H1 (cell line): ENCODE measurements at places on chromosomes 5 and 9.

- H3K27me3 ChIP-seq, result no peaks in the 10 kb centered on the region
- no peaks in the 10 kb centered on the region for H3K36me3 ChIP-seq
- no peaks in the 10 kb centered on the region for H3K4me1 ChIP-seq
- H3K4me3 ChIP-seq, result no peak overlapping the region
- DNase-seq, result no peak
- no peak overlapping the region for H3K27ac ChIP-seq
Measured at GRCh38 chr5:178677429-178677828, 50.6 kb upstream of the CLK4 start.

- DNase-seq, result no peak
- no peak overlapping the region for H3K4me3 ChIP-seq
- H3K27ac ChIP-seq, result no peak overlapping the region
- no peaks in the 10 kb centered on the region for H3K4me1 ChIP-seq
- H3K27me3 ChIP-seq, result no peaks in the 10 kb centered on the region
- H3K36me3 ChIP-seq, result peaks cover 7% of the 10 kb centered on the region
Measured at GRCh38 chr5:178110-178509, 13.2 kb upstream of the LRRC14B start.

- no peaks in the 10 kb centered on the region for H3K36me3 ChIP-seq
- no peak for DNase-seq
- no peak overlapping the region for H3K27ac ChIP-seq
- no peak overlapping the region for H3K4me3 ChIP-seq
- peaks cover 9% of the 10 kb centered on the region for H3K4me1 ChIP-seq
- H3K27me3 ChIP-seq, result no peaks in the 10 kb centered on the region
Measured at GRCh38 chr5:116379306-116379705, 195.3 kb downstream of the SEMA6A start.

DNA sequence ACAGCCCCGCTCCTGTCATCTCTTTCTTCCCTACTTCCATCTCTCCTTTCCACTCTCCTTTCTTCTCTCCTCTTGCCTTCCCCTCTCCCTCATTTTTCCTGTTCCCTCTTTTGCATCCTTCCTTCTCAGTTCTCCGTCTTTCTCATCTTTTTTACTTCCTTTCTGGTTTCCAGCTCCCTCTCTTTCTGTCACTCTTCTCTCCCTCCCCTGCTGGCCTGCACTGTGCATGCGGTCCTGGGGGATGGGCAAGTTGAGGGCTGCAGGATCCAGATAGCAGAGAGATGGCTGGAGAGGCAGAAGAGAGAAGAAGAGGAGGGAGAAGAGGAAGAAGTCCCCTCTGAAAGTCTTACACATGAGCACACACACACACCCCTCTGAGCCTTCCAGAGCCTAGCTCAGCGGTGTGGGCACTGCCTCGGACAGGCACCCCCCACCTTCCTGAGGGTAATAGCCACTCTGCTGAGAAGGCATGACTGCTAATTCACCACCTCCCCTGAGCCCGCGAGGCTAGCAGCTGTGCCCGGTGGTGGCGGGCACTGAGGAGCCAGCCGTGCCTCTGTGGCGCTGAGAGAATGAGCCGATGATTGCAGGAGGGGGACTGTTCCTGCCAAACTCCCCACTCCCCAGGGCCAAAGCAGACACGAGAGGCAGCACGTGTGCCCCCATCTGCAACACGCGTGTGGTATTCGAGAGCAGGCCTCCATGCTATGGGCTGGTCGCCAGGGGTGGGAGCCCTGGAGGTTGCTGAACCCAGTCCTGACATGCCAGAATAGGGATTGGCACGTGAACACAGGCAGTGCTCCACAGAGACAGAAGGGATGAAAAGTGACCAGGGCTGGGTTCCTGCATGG lies 3.7 kb upstream of the CAMK2A start:
- H3K36me3 ChIP-seq, result no peaks in the 10 kb centered on the region
- peaks cover 4% of the 10 kb centered on the region for H3K4me1 ChIP-seq
- no peaks in the 10 kb centered on the region for H3K27me3 ChIP-seq
- H3K4me3 ChIP-seq, result no peak overlapping the region
- H3K27ac ChIP-seq, result no peak overlapping the region
- no peak for DNase-seq

DNA sequence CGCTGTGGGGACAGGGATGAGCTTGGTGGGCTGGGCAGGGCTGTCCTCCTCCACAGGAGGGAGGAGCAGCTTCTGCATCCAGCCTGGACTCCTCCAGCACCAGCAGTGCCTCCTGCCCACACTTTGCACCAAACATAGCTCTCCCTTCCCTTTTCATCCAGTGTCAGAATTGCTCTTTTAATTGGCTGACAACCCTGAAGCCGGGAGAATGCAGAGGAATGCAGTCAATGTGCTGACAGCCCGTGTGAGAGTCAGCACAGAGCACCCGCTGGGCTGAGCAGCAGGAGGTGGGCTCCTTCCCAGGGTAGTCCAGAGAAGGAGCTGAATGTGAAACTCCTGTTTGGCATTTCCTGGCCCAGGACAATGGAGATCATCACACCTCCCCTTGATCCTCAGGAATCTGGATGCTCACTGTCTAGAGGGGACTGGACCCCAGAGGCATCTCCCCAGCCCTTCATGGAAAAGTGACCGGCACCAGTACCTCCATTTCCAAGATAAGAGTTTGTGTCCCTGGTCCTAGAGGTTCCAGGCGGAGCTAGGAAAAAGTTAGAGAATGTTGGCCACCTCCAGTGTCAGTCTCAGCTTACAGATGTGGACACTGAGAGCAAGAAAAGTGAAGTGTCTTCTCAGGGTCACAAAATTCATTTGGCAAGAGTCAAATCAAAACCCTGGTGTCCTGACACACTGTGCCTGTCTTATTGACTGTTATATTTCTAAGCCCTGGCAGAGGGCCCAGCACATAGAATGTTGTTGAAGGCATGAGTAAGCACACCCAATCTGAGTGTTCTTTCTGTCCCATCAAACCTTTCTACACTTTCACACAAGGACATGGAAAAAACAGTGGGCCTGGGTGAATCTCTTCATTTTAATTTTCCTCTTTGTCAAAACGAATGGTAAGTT lies 202.1 kb downstream of the SNX18 start:
- DNase-seq, result peak; percentile 38
- H3K27me3 ChIP-seq, result no peaks in the 10 kb centered on the region
- H3K36me3 ChIP-seq, result no peaks in the 10 kb centered on the region
- no peak overlapping the region for H3K27ac ChIP-seq
- H3K4me1 ChIP-seq, result peaks cover 10% of the 10 kb centered on the region; the same call in 1 of the 2 replicates

DNA sequence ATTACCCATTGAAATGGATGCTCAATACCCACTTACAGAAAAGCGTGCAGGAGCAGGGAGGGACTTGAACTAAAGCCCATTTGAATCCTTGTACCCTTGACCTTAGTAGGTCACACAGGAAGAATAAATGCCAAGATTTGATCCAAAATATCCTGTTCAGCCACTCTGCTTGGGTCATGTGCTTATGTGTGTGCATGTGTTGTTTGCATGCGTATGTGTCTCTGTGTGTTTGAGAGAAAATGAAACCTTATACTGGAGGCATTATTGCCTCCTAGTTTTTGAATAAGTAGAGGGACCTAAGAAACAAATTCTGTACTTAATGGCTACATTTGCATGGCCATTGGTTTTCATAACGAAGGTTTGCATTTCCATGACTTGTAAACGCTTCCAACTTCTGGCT lies 63.4 kb upstream of the TRIM32 start:
- no peak overlapping the region for H3K4me3 ChIP-seq
- no peak overlapping the region for H3K27ac ChIP-seq
- H3K36me3 ChIP-seq, result no peaks in the 10 kb centered on the region

DNA sequence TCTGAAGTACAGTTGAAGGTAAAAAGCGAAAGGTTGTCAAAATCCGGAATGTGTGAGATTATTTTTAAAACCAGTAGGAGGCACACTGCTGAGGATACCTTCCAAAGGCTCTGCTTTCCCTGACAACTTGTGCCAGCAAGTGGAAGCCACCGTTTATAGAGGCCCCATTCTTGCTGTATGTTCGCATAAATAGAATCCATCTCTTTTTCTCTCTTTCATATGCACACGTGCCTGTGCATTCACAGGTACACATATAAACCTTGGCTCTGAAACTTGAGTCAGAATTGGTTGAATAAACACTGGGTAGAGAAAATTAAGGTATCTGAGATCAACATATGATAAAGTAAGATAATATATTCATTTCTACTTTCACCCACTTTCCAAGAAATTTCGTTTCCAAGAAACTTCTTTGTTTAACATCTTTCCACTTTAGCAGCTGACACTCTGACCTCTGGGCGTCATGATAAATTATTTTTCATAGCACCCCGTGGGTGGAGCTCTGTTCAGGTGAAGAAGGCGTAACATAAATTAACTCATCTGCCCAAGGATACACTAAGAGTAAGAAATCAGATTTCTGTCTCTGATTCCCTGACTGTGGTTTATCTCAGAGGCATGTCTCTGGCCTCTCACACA lies 63.7 kb upstream of the RICTOR start:
- no peak overlapping the region for H3K4me3 ChIP-seq
- no peaks in the 10 kb centered on the region for H3K4me1 ChIP-seq
- DNase-seq, result no peak
- H3K27me3 ChIP-seq, result no peaks in the 10 kb centered on the region
- no peak overlapping the region for H3K27ac ChIP-seq

DNA sequence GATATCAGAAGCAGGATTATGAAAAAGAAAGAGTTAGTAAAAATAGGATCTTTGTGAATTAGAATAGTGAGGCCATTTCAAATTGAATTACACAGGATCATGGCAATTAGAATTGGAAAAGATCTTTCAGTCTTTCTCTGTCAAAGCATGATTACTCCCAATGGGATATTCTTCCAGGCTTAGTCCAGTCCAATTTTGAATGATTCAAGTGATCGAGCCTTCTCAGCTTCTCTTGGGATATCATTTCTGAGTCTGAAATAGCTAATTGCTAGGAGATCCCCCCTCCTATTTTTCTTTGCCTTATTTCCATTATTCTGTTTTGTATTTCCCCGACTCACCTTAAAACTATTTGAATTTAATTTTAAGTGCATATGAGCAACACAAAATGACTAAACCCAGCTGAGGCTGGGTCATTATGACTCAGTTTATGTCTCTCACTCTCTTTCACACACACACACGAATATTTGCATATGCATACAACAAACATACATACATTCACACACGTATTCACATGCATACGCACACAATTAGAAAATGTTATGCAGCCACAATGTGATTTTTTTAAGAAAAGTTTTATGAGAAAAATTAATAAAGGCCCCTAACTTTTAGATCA lies 34.8 kb upstream of the EFNA5 start:
- peaks cover 4% of the 10 kb centered on the region; the same call in 1 of the 2 replicates for H3K4me1 ChIP-seq
- no peak overlapping the region for H3K27ac ChIP-seq
- H3K27me3 ChIP-seq, result no peaks in the 10 kb centered on the region
- no peaks in the 10 kb centered on the region for H3K36me3 ChIP-seq
- H3K4me3 ChIP-seq, result no peak overlapping the region

GRCh38 chr9:130092910-130093309 lies 39.2 kb downstream of the GPR107 start:
- H3K27ac ChIP-seq, result no peak overlapping the region
- no peaks in the 10 kb centered on the region for H3K27me3 ChIP-seq
- no peaks in the 10 kb centered on the region for H3K4me1 ChIP-seq
- no peak for DNase-seq

- H3K36me3 ChIP-seq, result no peaks in the 10 kb centered on the region
- no peak overlapping the region for H3K27ac ChIP-seq
- no peak for DNase-seq
- no peak overlapping the region for H3K4me3 ChIP-seq
- no peaks in the 10 kb centered on the region for H3K4me1 ChIP-seq
Measured at GRCh38 chr9:90547896-90548295, 94.7 kb downstream of the DIRAS2 start.

- no peak overlapping the region for H3K27ac ChIP-seq
- peaks cover 3% of the 10 kb centered on the region; the same call in 1 of the 2 replicates for H3K4me1 ChIP-seq
- H3K36me3 ChIP-seq, result no peaks in the 10 kb centered on the region
- peaks cover 50% of the 10 kb centered on the region for H3K27me3 ChIP-seq
- H3K4me3 ChIP-seq, result no peak overlapping the region
Measured at GRCh38 chr5:151904909-151905308, 19.7 kb downstream of the GLRA1 start.

GRCh38 chr5:42655982-42656650 lies 100.5 kb upstream of the CCDC152 start:
- H3K27ac ChIP-seq, result no peak overlapping the region
- no peak overlapping the region for H3K4me3 ChIP-seq
- H3K4me1 ChIP-seq, result no peaks in the 10 kb centered on the region
- H3K36me3 ChIP-seq, result no peaks in the 10 kb centered on the region
- no peak for DNase-seq
- no peaks in the 10 kb centered on the region for H3K27me3 ChIP-seq

- H3K4me1 ChIP-seq, result no peaks in the 10 kb centered on the region
- no peak for DNase-seq
- no peak overlapping the region for H3K4me3 ChIP-seq
- no peak overlapping the region for H3K27ac ChIP-seq
- peaks cover 13% of the 10 kb centered on the region for H3K36me3 ChIP-seq
Measured at GRCh38 chr5:126818736-126819135, 41.8 kb downstream of the LMNB1 start.

GRCh38 chr9:108553111-108553635 lies 302.6 kb downstream of the ACTL7B start:
- no peaks in the 10 kb centered on the region for H3K36me3 ChIP-seq
- no peak overlapping the region for H3K27ac ChIP-seq
- DNase-seq, result no peak
- H3K27me3 ChIP-seq, result no peaks in the 10 kb centered on the region
- no peak overlapping the region for H3K4me3 ChIP-seq

- no peaks in the 10 kb centered on the region for H3K36me3 ChIP-seq
- H3K27ac ChIP-seq, result no peak overlapping the region
- H3K4me3 ChIP-seq, result no peak overlapping the region
- no peak for DNase-seq
Measured at GRCh38 chr9:108158236-108158995, 668.8 kb upstream of the KLF4 start.

GRCh38 chr5:75707911-75708509 lies 9.2 kb downstream of the POC5 start:
- H3K36me3 ChIP-seq, result peaks cover 5% of the 10 kb centered on the region
- H3K4me3 ChIP-seq, result no peak overlapping the region
- no peaks in the 10 kb centered on the region for H3K27me3 ChIP-seq
- no peaks in the 10 kb centered on the region for H3K4me1 ChIP-seq
- no peak for DNase-seq
